ENCODE measurements at places on chromosomes 5 and 9.

GRCh38 chr5:139705191-139705590 is 57.0 kb downstream of the CXXC5 start:
- DNase-seq: no peak

- DNase-seq: no peak
Measured at GRCh38 chr5:107519900-107520354, 150.8 kb downstream of the EFNA5 start.

DNA sequence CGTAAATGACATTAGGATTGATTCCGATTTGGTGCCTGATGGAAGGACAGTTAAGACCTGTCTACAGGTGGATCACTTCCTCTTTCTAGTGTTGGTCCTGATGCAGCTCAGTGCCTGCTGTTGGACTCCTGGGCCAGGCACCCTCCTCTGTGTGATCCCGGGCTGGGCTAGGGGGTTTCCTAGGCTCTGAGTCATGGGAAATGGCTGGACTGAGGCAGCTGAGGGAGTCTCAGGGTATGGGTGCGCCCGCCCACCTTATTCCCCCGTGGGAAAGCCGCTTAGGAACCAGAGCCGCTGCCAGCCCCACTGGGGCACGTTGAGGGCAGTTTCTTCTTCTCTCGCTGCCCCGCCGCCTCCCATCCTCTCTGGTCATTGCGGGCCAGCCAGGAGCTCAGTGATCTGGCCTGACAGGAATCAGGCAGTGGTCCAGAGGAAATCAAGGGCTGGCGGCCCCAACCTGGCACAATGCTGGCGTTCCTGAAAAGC is 12.9 kb downstream of the TCF7 start:
- no peak for DNase-seq

GRCh38 chr5:75152860-75153259 is 83.8 kb downstream of the ANKRD31 start:
- DNase-seq: no peak

GRCh38 chr9:114112325-114112724 is 13.2 kb upstream of the KIF12 start:
- DNase-seq: no peak

- no peak for DNase-seq
Measured at GRCh38 chr5:139458580-139459407, 3.7 kb downstream of the ECSCR start.

- DNase-seq: no peak
Measured at GRCh38 chr5:83563631-83564030, 92.1 kb downstream of the VCAN start.

GRCh38 chr5:174337276-174338184 is 292.0 kb downstream of the NSG2 start:
- DNase-seq: no peak

DNA sequence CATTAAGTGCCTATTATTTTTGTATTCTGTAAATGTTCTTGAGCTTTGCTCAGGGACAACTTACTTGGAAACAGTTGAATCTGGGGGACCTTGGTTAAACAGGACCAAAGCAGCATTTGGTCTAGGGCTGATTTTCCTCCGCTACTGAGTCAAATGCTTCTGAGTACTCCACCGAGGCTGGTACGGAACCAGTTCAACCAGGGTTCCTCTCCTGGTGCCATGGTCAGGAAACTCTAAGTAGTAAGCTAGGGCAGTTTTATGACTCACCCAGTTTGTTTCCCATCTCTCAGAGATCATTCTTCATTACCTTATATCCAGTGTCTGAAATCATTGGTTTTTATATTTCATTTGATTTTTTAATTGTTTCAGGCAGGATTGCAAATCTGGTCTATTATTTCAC is 111.9 kb upstream of the TNFAIP8 start:
- no peak for DNase-seq

DNA sequence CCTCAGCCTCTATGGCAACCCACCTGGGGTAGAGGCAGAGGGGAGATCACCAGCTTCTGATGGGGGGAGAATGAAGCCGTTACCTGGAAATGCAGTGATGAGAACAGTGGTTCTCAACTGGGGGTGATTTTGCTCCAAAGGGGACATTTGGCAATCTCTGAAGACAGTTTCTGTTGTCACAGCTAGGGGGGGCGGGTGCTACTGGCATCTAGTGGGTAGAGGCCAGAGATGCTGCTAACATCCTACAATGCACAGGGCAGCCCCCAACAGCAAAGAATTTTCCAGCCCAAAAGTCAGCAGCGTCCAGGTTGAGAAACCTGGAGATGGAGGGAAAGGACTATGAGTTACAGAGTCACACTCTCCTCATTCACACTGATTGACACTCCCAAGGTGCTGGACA is 84.5 kb downstream of the FGF1 start:
- no peak for DNase-seq

GRCh38 chr9:12878351-12878978 is 103.6 kb downstream of the LURAP1L start:
- no peak for DNase-seq

GRCh38 chr9:479304-479970 is 264.8 kb downstream of the DOCK8 start:
- DNase-seq: no peak

DNA sequence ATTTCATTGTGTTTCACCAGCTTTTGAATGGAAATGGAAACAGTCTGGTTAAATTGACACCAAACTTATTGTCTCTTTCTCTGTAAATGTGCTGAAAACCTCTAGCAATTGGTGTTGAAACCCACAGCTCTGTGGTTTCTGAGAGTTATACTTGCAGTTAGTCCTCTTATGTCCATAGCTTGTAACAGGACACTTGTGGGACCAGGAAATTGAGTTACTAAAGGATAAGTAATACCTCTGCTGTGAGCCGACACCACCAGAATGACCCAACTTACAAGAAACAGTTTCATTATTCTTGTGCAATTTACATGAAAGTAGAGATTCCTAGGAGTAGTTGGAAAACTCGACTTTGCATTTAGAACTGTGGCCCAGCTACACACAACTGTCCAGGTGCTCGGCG is 191.5 kb downstream of the CFAP90 start:
- DNase-seq: no peak

DNA sequence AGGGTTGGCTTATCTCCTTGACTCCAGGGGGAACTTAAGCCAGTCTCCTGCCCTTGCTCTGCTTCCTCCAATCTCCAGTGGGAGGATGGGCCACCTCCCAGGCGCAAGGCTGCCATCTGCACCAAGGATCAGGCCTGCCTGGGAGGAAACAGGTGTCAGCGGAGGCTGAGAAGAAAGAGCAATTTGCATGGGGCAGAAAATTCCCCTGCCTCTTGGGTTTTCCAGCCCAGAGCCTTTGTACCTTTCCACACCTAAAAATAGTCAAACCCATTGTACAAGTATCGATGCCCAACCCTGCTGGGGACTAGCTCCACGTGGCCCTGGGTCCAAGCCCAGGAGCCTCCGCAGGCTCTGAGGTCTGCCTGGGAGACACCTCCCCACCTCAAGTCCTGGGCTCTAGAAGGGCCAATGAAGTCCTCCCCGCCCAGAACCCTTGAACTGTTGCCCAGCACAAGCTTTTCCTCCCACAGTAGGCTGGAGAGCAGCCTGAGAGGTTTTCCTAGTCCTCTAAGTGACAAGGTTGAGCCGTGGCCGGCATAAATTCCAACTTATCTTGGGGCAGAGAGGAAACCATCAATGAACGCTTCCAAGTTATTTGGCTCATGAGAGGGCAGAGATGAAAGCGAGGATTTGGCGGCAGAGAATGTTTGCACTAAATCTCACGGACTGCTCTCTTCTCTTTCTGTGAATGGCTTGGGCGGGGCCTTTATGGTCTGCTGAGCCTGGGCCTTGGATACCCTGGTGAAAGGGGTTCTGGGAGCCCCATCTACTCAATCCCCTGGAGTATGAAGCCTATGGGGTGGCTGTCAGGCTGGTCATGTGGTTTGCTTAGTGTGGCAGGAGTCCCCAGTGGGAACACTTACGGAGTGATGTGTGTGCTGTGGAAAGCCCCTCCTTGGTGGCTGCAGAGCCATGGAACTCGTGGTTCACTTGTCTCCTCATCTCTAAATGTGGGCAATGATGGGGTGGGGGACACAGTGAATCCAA is 15.6 kb downstream of the JADE2 start:
- peak; percentile 50 for DNase-seq

- no peak for DNase-seq
Measured at GRCh38 chr5:88956416-88956815, 73.4 kb upstream of the MEF2C start.

GRCh38 chr5:142797420-142797819 is 27.2 kb downstream of the ARHGAP26 start:
- DNase-seq: no peak

- DNase-seq: no peak
Measured at GRCh38 chr5:96687812-96688453, 25.8 kb downstream of the CAST start.

GRCh38 chr5:33854733-33855151 is 37.0 kb downstream of the ADAMTS12 start:
- DNase-seq: no peak

DNA sequence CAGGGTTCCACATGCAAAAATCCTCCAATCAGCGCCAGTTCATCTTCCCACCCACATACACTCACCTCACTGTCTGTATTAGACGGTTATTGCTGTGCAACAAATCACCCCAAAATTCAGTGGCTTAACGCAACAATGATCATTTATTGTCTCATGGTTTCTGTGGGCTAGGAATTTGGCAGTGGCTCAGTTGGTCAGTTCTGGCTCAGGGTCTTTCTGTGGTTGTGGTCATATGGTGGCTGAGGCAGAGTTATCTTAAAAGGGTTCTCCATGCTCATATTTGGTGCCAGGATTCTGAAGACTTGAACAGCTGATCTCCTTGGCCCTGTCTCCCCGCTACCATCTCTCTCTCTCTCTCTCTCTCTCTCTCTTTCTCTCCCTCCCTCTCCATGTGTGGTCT is 12.9 kb downstream of the ZNF618 start:
- no peak for DNase-seq

DNA sequence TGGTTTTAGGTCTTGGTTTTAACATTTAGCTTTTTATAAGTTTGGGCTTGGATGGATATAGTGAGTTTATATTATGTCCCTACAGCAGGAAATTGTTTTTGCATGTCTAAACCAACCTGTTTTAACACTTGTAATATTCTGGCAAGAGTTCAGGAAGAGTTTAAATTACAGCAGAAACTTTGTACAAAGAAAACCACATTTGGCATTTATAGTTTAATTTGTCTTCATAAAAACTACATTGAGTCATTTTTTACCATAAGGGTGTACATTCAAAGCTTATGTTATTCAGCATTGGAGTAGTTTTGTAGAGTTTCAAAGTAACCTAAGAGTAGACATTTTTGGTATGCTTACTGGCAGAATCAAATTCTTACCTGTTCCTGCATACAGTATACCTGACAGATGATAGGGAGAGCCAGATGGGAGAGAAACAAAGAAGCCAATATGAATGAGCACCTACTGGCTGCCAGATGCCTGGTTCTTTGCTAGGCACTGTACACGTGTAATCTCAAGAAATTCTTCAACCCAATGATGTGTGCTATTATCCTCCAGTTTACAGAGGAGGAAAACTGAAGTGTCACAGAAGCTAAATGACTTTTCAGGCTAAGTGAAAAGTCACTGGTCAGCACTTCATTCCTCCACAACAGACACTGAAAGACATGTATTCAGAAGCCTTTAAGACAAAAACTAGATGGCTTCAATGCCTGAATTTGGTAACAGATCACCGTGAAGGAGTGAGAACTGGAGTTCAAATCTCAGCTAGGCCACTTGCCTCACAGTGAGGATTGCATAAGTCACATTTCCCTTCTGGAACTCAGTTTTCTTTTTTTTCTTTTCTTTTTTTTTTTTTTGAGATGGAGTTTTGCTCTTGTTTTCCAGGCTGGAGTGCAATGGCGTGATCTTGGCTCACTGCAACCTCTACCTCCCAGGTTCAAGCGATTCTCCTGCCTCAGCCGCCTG is 25.9 kb upstream of the ECM2 start:
- no peak for DNase-seq

DNA sequence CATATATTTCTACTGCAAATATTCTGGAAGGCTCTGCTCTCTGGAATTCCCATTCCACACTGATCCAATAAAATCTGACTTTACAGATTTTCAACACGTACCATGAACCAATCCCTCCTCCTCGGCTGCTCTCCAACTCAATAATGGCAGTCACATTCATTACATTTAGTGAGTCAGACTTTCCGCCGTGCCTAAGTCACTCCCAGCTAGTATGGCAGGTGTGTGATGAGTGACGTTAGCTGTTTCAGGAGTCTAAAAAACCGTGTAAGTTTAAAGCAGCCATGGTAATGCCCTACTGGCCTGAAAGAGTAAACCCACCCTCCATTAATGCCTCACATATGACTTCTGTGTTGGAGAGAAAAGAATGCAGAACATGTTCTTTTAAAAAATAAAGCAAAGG is 3.3 kb downstream of the FBN2 start:
- DNase-seq: no peak

GRCh38 chr5:88487066-88487465 is 218.4 kb upstream of the TMEM161B start:
- DNase-seq: no peak

DNA sequence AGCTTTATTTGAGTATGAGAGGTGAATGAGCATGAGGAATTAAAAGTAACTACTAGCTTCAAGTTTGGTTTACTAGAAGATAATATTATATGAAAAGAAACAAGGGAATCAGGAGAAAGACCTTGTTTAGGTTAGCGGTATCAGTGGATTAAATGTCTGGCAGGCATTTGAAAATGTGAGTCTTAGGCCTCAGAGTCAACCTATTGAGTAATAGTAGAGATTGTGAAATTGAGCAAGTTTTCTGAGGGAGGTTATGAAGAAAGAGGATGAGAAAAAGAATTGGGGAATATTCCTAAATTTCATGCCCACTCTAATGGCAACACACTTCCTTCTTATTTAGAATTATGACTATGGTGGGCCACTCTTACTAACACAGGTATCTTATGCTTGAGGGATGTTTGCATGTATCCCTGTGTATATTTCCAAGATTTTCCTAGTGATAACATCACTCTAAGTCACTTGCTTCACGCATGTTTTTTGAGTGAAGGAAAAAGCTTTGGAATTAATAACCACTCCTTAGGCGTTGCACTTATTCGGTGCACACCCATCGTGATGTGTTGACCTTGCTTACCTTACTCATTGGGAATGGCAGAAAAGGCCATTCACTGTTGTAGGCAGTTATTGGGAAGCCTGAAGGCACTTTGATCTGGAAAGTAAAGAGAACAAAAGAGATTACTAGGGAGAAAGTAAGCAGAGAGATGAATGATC is 8.2 kb upstream of the ELL2 start:
- DNase-seq: no peak

GRCh38 chr5:104456122-104456521 is 893.5 kb upstream of the NUDT12 start:
- DNase-seq: no peak
